Right hindlimb (tissue), 1 donor: ENCODE measurements at places on chromosomes 6 and 20.

DNA sequence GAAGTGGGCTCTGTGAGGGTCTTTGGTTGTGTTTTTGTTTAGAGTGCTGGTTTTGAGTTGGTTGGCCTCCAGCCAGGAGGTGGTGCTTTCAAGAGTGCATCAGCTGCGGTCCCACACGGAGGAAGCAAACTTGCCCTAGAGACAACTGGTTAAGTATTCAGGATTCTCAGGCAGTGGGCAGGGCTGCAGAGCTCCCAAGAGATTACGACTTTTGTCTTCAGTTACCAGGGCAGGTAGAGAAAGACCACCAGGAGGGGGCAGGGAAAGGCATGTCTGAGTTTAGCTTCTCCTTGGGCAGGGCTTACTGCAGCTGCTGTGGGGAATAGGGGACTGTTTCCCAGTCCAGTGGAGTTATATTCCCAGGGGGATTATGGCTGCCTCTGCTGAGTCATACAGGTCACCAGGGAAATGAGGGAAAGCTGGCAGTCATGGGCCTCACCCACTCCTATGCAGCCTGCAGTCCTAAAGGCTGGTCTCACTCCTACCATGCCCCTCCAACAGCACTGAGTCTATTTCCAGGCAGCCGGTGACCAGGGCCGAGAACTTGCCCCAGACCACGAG, 64.3 kb downstream of the TTI1 start:
- no peak for DNase-seq

GRCh38 chr20:1313236-1313964, 15.5 kb downstream of the SDCBP2 start:
- peak; percentile 73 for DNase-seq

GRCh38 chr6:158642097-158642601, 2.4 kb downstream of the DYNLT1 start:
- DNase-seq, result no peak

DNA sequence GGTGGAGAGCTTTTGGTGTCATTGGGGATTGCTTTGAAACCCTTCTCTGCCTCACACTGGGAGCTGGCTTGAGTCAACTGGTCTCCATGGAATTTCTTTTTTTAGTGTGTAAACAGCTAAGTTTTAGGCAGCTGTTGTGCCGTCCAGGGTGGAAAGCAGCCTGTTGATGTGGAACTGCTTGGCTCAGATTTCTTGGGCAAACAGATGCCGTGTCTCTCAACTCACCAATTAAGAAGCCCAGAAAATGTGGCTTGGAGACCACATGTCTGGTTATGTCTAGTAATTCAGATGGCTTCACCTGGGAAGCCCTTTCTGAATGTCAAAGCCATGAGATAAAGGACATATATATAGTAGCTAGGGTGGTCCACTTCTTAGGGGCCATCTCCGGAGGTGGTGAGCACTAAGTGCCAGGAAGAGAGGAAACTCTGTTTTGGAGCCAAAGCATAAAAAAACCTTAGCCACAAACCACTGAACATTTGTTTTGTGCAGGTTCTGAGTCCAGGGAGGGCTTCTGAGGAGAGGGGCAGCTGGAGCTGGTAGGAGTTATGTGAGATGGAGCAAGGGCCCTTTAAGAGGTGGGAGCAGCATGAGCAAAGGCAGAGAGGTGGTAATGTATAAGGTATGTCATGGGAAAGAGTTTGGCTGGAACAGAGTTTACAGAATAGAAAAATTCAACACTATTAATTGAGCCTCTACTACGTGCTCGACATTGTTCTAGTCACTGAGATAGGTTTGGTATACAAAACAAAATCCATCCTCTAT, 31.2 kb downstream of the SRSF3 start:
- DNase-seq, result peak; percentile 70

GRCh38 chr6:91569071-91569470, 982.2 kb upstream of the MAP3K7 start:
- no peak for DNase-seq

DNA sequence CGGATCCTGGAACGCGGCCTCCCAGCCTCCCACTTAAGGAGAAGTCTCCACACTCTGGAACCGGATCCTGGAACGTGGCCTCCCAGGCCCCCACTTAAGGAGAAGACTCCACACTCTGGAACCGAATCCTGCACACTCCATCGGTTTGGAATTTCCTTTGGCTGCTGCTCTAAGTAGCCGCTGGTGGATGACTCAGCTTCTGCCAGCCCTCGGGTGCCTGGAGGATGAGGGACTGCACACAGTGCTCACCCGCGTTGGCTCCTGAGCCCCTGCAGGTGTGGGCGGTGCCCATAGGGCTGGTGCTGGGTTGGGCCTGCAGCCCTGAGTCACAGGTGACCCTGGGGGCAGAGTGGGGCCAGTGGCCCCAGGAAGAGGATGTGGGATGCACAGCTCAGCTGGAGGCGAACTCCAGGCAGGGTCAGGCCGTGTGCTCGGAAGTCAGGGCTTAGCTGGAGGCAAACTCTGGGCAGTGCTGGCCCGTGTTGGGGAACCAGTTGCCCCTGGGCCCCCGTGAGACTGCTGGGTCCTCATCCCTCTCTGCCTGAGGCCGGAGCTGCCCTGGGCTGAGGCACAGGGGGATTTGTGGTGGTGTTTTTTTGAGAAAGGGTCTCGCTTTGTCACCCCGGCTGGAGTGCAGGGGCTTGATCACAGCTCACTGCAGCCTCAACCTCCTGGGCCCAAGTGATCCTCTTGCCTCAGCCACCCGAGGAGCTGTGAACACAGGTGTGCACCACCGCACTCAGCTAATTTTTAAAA, 13.9 kb upstream of the TNFRSF6B start:
- DNase-seq, result no peak

DNA sequence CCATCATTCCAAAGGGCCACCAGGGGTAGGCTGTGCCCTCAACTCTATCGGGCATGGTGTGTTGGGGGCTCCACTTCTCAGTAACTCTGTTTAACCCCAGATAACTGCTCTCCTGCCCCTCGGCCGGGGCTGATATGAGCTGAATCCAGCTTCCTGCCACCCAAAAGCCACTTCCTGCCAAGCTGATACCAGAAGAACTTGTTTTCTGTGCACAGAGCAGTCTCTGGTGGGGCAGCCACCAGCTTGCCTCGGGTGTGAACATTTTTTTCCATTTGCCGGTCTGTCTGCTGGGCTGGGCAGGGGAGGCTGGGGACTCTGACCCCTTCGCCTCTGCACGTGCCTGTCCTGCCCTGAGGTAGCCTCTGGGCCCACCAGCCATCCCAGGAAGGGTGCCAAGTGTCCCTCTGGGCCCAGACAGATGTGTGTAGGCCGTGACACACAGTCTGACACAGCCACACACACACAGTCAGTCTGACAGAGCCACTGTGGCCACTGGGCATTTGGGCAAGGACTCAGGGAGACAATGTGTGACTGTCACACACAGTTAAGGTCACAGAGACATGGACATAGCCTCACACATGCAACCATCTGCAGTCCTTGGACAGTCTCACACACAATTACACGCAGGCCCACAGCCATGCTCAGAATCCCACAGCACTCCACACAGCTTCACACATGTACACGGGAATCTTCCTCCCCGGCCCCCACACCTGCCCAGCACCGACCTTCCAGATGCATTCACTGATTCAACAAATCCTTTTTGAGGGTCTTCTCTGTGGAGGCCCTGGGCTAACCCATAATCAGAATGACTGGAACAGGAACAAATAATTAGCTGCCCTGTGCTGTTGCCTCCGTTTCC, 45.1 kb downstream of the NOL4L start:
- DNase-seq, result no peak

GRCh38 chr20:63222541-63222940, 6.6 kb upstream of the YTHDF1 start:
- DNase-seq, result no peak

DNA sequence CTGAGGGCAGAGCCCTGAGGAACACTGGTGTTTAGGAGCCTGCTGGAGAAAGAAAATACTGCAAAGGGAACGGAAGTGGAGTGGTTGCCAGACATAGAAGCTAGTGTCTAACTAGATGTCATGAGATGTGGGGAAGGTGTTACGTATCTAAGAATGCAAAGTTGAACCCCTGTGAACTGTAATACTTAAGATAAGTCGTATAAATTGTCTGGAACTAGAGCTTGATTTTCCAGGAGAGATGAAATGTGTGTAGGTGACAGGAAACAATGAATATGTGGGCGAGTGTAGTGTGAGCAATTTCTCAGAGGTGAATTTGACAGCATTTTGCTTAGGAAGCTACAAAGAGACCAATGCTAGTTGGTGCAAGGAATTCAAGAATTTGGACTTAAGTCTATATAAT, 27.9 kb downstream of the ESR1 start:
- DNase-seq, result no peak

DNA sequence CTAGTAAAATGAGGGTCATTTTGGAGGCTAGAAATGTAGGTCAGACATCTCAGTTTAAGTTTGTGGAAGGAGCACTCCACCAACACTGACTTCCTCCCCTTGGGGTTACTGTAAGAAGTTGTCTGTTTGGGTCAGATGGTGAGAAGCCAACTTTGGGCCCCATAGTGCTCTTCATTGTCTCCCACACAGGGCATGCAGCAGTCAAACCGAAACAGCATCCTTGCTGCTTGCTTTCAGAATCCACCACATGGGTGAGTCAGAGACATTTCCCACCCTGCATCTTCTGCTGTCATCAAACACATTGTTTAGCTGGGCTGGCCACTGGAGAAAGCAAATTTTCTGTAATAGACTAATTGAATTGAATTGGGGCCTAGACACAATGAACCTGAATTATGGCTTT, 16.8 kb downstream of the IL17F start:
- DNase-seq, result no peak

GRCh38 chr6:140403020-140403419, 1028.6 kb upstream of the CITED2 start:
- DNase-seq, result no peak

GRCh38 chr6:46104209-46104608, 25.6 kb upstream of the ENPP4 start:
- no peak for DNase-seq

GRCh38 chr6:33915134-33915533, 111.3 kb upstream of the MLN start:
- DNase-seq, result no peak

DNA sequence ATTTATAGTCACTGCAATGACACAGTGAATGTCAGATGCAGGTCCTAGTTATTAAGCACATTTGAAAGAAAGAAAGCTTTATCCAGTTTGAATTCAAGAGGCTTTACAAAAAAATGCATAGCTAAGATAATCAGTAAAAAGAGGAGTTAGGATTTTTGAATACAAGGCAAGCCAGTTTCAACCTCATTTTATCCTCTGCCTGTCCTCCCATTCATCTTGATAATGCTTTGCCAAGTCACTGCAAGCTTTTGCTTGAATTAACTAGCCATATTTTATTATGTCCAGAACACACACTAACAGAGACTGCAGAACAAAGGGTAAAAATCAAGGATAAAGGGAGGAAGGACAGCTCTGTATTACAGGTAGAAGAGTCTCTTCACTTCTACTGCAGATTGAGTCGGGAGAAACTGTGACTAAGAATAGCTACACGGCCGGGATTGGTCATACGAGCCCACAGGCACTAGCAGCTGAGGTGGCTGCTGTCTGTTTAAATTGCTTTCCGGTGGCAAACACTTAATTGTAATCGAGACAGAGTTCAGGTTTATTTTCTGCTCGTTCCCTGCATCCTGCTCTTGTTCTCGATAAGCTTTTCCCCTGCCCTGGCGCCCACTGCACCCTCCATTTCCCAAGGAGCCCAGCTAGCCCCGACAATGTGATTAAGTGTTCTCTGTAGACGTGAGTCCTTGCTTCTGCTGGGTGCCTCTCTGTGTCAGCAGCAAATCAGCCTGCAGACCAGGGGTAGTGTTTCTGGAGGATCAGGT, 30.5 kb upstream of the AKAP12 start:
- DNase-seq, result no peak

GRCh38 chr6:6191476-6191875, 129.0 kb downstream of the F13A1 start:
- no peak for DNase-seq

DNA sequence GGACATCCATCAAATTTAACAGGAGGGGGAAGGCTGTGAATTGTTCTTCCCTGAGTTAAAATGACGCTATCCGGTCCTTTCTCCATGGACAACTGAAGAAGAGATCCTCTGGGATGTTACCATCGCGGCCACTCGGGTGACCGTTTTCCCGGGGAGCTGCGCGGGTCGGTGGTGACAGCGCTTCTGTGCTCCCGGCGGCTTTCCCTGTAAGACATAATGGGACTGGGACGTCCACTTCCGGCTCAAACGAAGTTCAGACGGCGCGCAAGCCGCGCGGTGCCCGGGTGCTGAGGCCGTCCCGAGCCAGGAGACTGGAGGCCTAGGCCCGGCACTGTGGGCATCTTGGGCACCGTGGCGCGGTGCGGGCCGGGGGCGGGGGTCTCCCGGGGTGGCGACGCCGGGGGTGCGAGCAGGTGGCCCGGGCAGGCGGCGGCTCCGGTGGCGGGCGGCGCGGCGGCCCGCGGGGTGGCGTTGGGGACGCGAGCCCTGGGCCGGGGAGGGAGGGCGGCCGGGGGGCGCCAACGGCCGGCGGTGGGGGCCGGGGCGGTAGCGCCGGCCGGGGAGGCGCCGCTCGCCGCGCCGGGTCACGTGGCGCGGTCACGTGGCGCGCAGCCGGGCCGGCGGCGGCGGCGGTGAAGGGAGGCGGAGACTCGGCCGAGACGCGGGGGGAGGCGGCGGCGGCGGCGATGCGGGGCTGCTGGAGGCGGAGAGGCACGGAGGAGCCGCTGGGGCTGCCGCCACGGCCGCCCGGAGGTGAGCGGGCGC, 63.6 kb downstream of the GTF2H5 start:
- DNase-seq, result peak; percentile 80

DNA sequence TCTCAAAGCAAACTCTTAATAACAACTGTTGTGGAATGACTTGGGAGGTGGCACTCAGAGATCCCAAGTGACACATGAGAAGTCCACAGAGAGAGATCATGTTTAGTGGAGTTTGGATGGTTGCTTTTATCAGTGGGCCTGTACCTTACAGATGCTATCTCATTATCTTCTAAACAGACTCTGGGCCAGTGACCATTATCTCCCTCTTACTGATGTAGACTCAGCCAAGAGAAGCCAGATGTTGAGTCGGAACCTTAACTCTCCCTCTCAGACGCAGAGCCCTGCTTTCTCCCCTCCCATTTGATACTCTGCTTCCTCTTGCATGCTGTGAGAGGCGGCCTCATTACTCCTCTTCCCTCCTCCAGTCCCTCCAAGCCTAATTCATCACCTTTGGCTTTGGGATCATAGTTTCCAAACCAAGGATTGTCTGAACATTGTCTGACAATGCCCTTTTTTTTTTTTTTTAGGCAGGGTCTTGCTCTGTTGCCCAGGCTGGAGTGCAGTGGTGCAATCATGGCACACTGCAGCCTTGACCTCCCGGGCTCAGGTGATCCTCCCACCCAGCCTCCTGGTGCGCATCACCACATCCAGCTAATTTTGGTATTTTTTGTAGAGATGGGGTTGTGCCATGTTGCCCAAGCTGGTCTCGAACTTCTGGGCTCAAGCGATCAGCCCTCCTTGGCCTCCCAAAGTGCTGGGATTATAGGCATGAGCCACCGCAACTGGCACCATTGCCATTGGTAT, 4.5 kb upstream of the DDR1 start:
- no peak for DNase-seq

DNA sequence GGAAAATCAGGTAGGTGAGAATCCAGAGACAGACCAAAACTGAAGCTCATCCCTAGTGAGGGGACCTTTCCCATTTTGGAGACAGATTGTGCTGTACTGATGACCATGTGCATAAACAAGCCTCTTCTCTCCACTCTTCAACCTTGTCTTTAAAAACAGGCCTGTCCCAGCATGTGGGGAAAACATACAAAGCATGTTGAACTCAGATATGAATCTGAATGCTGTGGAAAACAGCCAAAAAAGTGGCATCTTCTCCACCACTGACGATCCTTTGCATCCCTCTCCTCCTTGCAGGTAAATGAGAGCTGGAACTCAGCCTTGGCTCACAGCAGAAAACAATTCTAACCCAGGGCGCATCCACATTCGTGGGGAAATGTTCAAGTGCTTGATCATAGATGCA, 123.7 kb upstream of the FOXQ1 start:
- no peak for DNase-seq

GRCh38 chr6:147029923-147030322, 174.3 kb upstream of the STXBP5 start:
- DNase-seq, result no peak
